ENCODE measurements at places on chromosomes 7 and 10.

DNA sequence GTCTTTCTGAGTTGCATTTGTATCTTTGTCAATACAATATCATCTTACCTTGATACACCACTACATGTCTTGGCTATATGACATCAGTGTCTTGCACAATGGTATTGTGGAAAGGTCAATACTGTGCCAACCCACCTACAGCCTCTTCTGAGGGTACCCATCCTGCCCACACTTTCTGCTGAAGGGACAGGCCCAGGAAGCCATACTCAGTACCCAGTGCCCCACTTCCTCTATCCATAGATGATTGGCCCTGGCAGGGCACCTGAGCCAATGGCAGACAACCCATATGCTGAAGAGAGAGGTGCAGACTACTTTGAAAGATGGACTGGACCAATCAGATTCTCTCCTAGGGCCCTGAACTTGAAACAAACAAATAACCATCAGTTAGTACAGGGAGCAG lies 152.0 kb upstream of the ADO start:
- ATAC-seq = no peak

DNA sequence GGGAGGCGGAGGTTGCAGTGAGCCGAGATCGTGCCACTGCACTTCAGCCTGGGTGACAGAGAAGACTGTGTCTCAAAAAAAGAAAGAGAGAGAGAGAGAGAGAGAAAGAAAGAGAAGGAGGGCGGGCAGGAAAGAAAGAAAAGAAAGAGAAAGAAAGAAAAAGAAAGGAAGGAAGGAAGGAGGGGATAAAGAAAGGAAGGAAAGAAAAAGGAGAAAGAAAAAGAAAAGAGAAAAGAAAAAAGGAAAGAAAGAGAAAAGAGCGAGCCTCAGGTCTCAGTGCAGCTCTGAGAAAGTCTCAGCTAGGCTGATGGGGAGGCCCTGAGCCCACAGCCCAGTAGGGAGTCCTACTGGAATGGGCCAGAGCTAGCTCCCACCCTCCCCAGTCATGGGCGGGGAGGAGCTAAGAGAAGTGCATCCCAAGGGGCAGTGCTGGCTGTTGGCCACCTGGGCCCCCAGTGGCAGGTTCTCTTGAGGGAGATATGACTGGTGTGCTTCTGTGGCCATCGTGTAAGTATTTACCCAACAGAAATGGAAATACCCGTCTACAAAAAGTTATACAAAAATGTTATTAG lies 69.3 kb downstream of the ABRAXAS2 start:
- no peak for ATAC-seq

GRCh38 chr10:103535595-103535994 lies 42.1 kb downstream of the NEURL1 start:
- ATAC-seq = no peak

GRCh38 chr7:111026806-111027205 lies 64.1 kb upstream of the LRRN3 start:
- ATAC-seq = no peak

GRCh38 chr7:127409629-127410028 lies 17.1 kb upstream of the ZNF800 start:
- ATAC-seq = no peak

DNA sequence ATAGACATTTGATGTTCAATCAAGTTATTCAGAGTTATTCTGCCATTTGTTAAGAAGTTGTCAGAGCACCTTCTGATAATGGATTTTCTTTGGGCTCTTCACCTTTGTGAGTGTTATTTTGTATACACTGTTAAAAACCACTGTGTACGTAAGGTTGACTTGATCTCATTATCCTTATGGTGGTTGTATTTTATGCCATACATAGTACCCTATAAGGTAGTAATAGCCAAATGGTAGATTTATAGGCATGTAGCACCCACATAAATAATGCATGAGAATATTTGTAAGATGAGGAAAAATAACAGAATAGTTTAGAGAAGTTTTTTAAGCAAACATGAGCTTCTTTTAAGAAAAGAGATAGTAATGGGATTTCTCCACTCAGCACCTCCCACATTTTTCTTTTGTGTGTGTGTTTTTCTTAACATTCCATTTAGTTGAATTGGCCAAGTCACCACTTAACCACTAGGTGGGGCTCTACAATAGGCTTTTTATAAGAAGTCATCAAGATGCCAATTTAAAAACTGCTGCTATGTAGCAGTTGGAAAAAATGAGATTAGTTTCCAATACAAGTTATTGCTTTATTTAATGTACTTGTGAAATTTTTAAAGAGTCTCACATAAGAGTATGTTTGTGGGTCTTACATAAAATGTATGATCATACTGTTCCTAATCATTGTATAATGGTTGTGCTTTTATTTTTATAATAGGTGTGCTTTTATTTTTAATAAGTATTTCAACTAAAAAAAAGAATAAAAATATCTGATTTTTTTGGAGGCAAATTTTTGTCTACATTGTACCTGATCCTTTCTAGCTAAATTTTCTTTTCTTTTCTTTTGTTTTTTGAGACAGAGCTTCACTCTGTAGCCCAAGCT lies 41.1 kb upstream of the STMP1 start:
- no peak for ATAC-seq

- no peak for ATAC-seq
Observed at GRCh38 chr10:24716295-24716694, 7.4 kb downstream of the ARHGAP21 start.

- ATAC-seq = no peak
Observed at GRCh38 chr10:118781541-118781940, 26.8 kb upstream of the CACUL1 start.

GRCh38 chr10:62456611-62457101 lies 82.5 kb downstream of the ZNF365 start:
- no peak for ATAC-seq

DNA sequence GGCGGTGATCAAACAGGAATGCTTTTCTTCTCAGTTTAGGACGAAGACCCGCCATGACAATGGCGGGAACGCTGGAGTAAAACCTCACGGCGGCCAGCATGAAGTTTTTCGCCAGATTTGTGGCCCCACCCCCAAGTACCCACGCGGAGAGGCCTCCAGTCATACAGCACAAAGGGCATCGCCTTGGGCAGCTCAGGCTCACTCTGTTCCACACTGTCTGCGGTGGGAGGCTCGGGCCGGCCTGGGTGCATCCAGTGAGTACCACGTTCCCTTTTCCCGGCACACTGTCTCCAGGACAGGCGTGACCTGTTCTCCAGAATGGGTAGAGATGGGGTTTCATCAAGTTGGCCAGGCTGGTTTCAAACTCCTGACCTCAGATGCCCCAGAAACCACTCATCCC lies 27.3 kb downstream of the ASB13 start:
- ATAC-seq = no peak

DNA sequence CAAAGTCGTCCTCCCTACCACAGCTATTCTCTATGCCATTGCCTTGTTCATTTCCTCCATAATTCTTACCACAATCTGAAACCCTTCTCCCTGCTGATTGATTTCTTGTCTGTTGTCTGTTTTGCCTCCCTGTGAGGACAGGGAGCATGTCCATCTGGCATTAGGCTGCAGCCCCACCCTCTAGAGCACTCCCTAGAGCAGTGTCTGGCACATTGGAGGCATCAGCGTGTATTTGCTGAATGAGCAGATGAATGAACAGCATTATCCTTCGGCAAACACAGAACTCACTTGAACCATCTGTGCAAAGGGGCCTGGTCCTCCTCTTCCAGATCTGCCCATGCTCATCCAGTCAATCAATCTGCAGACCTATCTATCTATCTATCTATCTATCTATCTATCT lies 5.1 kb upstream of the DMBT1 start:
- ATAC-seq = no peak

GRCh38 chr7:33671531-33672262 lies 233.6 kb upstream of the BMPER start:
- ATAC-seq = no peak

GRCh38 chr7:52811537-52811936 lies 223.9 kb upstream of the POM121L12 start:
- ATAC-seq = no peak

- no peak for ATAC-seq
Observed at GRCh38 chr10:22058201-22058600, 54.7 kb upstream of the DNAJC1 start.

- ATAC-seq = no peak
Observed at GRCh38 chr10:72885953-72886352, 7.6 kb upstream of the OIT3 start.

DNA sequence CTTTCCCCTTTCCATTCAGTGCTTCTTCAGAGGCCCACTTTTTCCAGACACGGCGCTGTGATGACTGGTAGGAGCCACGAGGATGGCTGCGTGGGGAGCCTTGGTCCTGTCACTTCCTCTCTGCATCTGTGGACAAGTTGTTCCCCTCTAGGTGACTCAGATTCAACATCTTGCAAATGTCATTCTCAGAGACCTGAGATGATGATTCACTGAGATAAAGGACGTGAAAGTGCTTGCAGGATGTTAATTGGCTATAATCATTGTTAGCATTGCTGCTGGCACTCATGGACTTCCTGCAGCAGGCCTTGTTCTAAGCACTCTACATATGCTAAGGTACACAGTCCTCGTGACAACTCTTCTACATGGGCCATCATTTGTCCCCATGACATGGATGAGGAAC lies 489.8 kb upstream of the ZMIZ1 start:
- ATAC-seq = peak; percentile 94

GRCh38 chr10:126732868-126733267 lies 62.4 kb upstream of the C10orf90 start:
- ATAC-seq = no peak

DNA sequence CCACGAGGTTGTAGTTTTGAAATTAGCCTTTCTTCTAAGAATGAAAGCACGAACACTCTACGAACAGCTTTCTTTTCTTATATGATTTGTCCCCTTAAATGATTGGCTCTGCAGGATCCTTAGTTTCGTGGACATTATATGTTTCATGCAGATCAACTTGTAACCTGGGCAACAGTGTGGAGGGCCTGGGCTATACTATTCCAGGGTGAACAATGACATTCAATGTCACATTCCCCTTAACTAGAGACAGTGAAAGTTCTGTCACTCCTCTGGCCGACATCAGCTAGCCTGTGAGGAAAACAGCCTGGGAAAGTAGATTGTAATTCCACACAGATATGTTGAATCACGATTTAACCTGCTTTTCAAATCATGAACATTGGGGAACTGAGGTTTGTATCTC lies 23.4 kb downstream of the TAS2R16 start:
- ATAC-seq = no peak

- ATAC-seq = no peak
Observed at GRCh38 chr7:104976966-104977636, 36.9 kb upstream of the KMT2E start.
